Calu3 (cell line): ENCODE measurements at places on chromosomes 3 and 15. TPM values are rescaled to one million over a fixed set of nuclear protein-coding genes. Genes with fewer than 3 reads are reported as not detected.

- no peak for DNase-seq
These were observed 46.1 kb downstream of the SLC2A2 start for GRCh38 chr3:170980399-170980798.

DNA sequence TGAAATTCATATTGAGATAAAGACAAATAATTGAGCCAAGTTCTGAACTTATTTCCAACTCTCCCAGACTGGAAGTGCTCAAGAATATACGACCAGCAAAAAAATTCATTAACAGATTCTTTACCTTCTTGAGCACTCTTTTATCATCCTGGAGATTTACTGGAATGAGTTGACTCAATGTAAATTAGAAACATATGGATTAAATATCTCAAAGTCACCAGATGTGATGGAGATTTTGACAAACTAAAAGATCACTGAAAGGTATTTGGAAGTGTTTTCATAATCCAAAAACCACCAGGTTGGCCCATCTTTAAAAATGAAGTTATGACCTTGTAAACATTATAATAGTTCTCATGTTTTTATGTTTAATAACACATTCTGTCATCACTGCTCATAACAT is 433.2 kb upstream of the RASGRP1 start:
- no peak for DNase-seq

DNA sequence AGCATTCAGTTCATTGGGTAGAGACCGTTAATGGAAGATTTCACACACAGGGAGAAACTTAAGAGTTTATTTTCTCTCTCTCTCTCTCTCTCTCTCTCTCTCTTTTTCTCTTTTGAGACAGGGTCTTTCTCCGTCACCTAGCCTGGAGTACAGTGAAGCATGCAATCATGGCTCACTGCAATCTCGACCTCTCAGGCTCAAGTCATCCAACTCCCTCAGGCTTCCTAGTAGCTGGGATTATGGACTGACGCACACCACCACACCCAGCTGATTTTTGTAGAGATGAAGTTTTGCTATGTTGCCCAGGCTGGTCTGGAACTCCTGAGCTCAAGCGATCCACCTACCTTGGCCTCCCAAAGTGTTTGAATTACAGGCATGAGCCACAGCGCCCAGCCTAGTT is 1.6 kb downstream of the WDR72 start:
- no peak for DNase-seq

GLDN gene
- total RNA-seq, result not detected in 2 replicates

FANCI gene
- 138 and 140 TPM in 2 replicates for total RNA-seq
